ENCODE measurements at places on chromosomes 5 and 9.

- DNase-seq: no peak
Measured at GRCh38 chr5:136249678-136250266, 56.8 kb upstream of the SMIM32 start.

- no peak for DNase-seq
Measured at GRCh38 chr5:142046191-142046590, 33.4 kb upstream of the GNPDA1 start.

GRCh38 chr9:5767968-5768932 is 64.7 kb downstream of the ERMP1 start:
- no peak for DNase-seq

DNA sequence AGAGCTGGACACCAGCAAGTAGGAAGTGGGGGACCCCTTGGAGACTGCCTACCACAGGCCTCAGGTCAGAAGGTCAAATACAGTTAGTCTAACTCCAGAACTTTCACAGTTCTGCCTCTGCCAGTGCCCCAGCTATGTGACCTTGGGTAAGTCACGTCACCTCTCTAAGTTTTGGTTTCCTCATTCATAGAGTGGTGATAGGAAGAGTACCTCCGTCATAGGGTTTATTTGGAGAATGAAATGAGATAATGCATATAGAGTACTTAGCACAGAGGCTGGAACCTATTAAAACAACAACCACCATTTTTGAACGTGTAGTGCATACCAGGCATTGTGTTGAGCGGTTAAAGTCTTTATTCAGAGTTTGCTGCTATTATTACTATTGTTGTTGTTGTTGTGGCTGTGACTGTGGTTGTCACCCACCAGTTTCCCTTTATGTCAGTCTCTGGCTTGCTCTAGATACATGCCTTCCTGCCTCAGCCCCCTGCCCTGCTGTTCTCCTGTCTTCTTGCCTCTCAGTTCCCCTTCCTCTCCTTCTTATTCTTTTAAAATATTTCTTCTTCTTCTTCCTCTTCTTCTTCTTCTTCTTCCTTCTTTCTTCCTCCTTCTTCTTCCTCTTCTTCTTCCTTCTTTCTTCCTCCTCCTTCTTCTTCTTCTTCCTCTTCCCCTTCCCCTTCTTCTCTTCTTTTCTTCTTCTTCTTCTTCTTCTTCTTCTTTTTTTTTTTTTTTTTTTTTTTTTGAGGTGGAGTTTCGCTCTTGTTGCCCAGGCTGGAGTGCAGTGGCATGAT is 67.8 kb downstream of the RALGPS1 start:
- no peak for DNase-seq

DNA sequence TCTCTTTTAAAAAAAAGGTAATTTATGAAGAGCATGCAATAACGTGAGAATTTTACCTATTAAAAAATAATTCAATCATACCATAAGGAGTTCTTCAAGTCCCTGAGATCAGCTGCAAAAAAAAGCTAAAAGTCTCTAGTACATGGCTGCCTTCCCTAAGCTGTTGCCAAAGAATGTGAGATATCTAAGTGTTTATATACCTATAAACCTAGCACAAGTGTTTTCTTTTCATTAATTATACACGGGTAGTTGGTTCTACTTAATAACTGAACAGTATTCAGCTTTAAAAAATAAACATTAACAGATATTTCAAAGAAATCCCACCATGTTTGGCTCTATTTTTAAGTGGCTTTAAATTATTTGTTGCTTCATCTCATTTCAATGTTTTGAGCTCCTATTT is 25.9 kb downstream of the FNBP1 start:
- DNase-seq: no peak

DNA sequence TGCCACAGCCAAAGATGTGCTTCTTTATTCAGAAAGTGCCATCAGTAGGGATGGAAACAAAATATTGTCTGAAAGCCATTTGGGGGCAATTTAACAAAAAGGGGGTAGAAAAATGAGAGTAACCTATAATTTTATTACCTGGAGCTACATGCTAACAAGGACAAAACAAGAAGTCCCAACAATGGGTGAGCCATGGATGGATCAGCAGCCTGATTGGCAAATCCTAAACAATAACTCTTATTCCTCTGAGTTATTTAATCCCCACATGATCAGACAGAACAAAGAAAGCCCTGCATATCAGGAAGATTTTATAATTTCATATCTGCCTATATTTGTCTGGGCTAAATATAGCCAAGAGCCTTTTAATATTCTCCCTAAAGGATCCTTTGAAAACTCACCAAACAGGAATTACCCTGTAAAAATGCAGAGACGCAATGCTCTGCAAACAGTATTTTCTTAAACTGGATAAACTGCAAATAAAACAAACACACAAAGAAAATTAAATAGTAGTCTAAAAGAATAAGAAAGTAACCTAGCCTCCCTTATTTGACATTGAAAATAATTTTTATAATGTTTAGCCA is 483.4 kb downstream of the ZNF608 start:
- DNase-seq: no peak

GRCh38 chr5:69013481-69013880 is 80.3 kb upstream of the SLC30A5 start:
- DNase-seq: no peak

GRCh38 chr5:43646992-43647391 is 44.0 kb downstream of the NNT start:
- DNase-seq: no peak
